Epithelial cell of prostate (primary cell): ENCODE measurements at places on chromosomes 6 and 20.

DNA sequence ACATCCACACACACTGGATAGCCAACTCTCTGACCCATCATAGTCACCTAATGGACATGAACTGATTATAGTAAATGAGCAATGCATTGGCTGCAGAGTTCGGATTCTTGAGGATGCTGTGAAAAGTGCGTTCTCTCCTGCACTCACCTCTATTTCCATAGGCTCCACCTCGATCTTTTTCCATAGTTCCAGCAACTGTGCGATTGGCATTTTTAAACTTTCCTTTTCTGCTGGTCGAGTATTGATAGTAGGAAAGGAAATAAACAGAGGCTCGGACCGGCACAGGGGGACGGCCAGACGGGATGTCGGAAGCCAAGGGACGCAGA lies 94.4 kb downstream of the RNASET2 start:
- no peak for DNase-seq

- DNase-seq: no peak
These were observed 504.4 kb upstream of the NOX3 start for GRCh38 chr6:155959898-155960495.

DNA sequence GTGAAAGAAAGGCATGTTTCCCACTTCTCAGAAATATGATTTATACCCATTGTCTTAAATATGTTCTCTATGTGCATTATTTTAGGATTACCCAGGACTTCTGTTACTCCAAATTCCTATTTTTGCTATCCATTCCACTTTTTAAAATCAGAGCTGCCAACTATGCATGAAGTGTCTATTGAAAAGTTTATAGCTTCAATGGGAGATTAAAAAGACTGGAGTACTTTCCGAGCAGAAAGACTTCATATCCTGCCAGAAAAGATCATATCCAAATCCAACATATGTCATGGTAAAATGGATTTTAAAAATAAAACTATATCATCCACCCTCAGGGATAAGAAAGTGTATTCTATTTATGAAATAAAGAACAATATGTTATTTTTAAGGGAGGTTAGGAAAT lies 212.7 kb downstream of the COL12A1 start:
- no peak for DNase-seq

- no peak for DNase-seq
These were observed 163.6 kb upstream of the CST7 start for GRCh38 chr20:24785141-24786110.

GRCh38 chr20:49447364-49447763 lies 35.1 kb downstream of the KCNB1 start:
- DNase-seq: no peak

GRCh38 chr20:43899274-43900120 lies 15.2 kb upstream of the TOX2 start:
- no peak for DNase-seq

GRCh38 chr6:18207438-18207837 lies 52.2 kb downstream of the KDM1B start:
- DNase-seq: no peak

DNA sequence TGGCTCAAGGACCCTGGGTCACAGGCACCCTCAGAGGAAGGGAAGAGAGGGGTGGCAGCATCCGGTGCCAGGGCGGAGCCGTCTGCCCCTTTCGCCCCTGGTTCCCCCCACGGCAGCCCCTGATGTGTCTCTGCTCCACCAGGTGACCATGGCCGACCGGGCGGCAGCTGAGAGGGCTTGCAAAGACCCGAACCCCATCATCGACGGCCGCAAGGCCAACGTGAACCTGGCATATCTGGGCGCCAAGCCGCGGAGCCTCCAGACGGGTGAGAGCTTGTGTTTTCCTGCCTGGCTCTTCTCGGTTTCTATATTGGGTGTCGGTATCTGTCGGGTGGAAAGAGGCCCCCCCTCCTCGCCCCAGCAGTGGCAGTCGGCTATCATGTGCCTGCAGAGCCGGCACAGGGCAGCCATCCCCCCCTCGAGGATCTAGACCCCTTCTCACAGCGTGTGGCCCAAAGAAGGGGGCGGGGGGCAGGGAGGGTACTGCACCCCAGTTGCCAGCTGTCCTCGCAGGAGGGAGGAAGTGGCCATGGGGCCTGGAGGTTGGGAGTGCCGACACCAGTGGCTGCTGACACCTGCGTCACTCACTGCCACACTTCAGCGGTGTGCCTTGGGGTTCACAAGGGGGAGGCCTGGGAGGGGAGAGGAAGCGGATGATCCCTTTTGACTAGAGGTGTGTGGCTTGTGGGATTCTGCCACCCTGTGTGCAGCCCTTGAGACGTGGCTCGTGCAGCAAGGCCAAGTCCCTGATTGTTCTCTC lies 1.5 kb downstream of the RBM38 start:
- DNase-seq: no peak

DNA sequence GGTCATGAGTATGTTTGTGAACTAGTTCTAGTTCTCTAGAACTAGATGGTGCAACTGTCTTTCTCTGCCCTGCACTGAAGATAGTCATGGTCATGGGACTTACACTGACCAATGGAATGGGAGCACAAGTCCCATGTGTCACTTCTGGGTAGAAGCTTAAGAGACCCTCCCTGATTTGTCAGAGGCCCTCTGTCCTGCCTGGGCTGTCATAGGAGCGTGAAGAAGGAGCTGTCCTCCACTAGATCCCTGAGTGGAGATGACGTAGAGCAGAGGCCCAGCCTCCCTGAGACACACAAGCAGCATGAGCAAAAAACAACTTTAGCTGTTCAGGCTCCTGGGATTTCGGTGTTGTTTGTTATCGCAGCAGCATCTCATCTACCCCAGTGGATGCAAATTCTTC lies 514.5 kb downstream of the PREX1 start:
- DNase-seq: no peak

GRCh38 chr6:128882991-128883611 lies at the start of gene LAMA2:
Gene LAMA2 (plus strand): TSS chr6:128883138. CDS start chr6:128883246, 108 bp downstream.
- DNase-seq: no peak

GRCh38 chr20:20959031-20959755 lies 147.0 kb downstream of the LINC00237 start:
- no peak for DNase-seq

DNA sequence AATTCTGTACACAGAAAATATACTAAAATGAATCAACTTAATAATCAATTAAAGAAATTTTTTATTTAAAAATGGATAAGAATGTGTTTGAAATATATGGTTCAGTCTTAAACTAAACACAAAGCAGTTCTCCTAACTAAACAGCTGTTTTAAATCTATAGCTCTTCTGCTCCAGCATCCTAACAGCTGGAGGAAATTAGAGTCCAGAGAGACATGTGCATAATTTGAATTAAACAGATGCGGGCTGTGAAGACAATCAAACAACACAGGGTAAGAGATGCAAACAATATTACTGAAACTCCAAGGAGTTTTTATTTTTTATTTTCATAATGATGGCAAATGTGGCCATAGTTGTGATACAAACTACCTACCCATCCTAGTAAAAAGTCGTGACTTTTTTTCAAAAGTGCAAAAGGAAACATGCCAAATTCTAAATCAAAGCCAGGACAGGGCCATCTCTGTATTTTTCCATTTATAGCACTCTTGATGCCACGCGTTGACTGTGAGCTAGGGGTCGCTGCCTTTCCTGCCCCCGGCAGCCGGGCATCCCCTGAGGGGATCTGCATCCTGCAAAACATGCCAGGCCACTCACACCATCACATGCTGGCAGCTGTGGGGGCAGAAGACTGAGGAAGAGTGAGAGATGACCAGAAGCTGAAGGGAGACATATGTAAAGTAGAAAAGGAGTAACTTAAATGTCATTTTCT lies 310.6 kb downstream of the PRKN start:
- DNase-seq: no peak

DNA sequence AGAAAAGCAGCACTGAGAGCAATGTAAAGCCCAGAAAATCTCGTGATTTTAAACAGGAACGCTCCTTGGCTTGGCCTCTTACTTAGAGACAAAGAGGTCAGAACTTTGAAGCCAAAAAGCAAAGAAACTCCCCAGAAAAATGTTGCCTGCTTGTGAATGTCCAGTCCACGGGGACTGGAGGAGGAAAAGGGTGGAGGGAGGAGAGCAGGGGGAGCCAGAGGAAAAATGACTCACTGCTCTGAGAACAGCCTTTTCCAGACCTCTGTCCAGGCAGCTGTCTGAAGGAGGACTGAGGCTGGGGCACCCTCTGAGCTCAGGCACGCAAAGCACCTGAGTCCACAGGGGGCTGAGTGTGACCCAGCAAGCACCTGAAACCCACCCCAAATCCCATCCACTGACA lies 64.7 kb downstream of the TRAM2 start:
- no peak for DNase-seq

DNA sequence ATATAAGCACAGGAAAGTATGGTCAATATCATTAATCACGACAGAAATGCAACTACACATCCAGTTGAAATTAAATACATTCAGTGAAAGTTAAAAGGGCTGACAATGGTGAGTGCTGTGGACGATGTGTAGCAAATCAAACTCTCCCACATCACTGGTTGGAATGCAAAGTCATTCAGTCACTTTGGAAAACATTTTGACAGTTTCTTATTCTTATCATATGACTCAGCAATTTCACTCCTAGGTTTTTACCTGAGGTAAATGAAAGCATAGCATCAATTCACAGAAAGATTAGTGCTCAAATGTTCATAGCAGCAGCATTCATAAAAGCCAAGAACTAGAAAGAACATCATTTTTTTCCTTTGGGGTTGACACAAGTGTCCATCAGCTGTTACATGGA lies 28.6 kb upstream of the SAMD5 start:
- DNase-seq: no peak

DNA sequence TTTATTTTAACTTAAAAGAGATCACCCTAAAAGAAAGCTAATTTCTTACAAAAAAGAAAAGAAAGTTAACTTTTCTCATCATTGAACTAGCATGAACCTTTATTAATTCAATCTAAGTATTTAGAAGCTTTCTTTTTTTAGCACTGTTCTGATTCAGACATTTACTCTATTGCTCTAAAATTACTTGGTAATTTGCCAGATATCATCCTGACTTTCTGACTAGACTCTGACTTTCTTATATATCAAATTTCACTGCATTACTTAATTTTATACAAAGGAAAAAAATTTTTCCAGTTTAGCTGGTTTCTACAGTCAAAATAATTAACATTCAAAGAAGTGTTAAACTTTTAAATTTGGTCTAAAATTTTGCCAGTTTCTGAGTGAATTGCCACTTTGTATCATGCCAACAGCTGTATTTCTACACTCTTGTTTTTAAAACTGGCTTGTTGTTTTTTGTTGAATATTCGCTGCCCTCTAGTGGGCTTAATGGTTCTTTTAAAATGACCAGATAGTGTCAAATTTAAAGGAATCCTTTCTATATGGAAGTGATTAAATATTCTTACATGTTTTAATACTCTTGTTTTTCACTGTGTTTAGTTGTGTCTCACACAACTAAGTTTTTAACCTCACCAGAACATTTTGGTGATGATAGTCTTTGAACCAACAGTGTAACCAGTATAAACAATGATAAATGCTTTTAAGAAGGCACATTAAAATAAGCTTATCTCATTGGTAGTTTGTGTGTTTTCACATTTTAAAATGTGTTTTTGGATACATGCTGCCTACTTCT lies 102.0 kb downstream of the POPDC3 start:
- DNase-seq: no peak

DNA sequence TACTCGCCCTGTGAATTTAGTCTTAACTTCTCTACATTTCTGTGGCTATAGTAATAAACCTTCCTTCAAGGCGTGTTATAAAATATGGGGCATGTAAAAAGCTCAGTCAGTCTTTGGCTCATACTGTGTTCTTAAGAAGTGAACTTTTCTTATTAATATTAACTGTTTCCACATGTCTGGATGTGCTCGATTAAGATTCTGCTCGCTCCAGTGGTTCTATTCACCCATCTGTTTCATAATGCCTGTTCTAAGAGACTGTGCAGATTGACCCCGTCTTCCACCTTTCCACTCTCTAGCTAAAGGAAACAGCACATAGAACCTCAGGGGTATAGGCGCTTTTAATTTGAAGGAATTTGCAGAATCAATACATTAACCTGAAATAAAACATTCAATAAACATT lies 99.9 kb downstream of the L3MBTL3 start:
- DNase-seq: no peak

DNA sequence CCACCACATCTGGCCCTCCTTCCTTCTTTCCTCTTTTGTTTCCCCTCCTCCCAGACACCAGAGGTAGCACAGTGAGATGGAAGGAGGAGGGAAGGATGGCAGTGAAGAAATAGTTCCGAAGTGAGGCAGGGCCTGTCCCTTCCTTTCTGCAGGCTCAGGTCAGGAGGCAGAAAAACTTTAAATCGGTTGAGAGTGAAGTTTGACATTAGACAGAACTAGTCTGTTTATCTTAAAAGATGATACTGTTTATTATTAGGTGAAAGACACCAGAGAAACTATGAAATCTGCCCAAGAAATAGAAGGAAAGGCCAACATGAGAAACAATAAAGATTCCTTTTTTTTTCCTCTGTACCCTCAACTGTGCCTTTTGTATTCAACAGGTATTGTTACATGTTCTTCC lies 670.3 kb downstream of the UTRN start:
- no peak for DNase-seq

- DNase-seq: no peak
These were observed 242.8 kb upstream of the TCF21 start for GRCh38 chr6:133645966-133646740.

DNA sequence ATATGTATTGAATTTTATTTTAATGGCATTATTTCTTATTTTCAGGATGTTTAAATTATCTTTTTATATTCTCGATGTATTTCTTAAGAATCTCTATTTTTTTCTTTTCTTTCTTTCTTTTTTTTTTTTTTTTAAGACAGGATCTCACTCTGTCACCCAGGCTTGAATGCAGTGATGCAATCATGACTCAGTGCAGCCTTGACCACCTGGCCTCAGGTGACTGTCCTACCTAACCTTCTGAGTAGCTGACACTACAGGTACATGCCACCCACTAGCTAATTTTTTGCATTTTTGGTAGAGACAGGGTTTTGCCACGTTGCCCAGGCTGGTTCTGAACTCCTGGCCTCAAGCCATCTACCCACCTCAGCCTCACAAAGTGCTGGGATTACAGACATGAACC lies 143.8 kb upstream of the LAMA2 start:
- DNase-seq: no peak

GRCh38 chr6:80282913-80283554 lies 176.6 kb downstream of the BCKDHB start:
- DNase-seq: no peak

GRCh38 chr20:21106171-21107017 lies at the start of gene LINC00237:
Gene LINC00237 (minus strand): TSS chr20:21106358.
- no peak for DNase-seq

DNA sequence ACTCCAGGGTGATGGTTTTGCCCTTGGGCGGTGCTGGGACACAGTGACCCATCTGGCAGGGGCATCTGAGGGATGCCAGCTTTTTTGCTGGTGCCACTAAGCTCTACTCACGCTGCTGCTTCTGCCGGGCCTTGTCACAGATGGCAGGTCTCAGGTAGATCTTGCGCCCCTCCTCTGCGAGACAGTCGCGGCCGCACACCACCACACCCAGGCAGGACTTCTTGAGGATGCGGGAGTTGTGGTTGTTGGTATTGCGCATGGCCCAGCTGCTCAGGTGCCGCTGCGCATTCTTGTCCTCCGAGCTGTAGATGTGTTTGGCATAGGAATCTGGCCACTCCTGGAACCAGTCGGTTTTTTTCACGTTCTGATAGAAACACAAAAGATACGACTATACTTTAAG lies 14.7 kb downstream of the GCM1 start:
- DNase-seq: no peak

GRCh38 chr6:46279874-46280273 lies 109.1 kb upstream of the ENPP5 start:
- no peak for DNase-seq
